ENCODE measurements at places on chromosomes 7 and 10.
A peak's percentile ranks its signal among the peaks of the same experiment; 100 is the strongest.

GRCh38 chr7:37993060-37993501, 72.6 kb downstream of the EPDR1 start:
- no peak for DNase-seq
- no peaks in the 10 kb centered on the region for H3K36me3 ChIP-seq
- no peaks in the 10 kb centered on the region for H3K4me1 ChIP-seq
- no peaks in the 10 kb centered on the region for H3K27me3 ChIP-seq

- no peak for DNase-seq
- H3K27ac ChIP-seq, result no peak overlapping the region
- no peak overlapping the region for H3K4me3 ChIP-seq
These were observed 31.1 kb downstream of the PITRM1 start for GRCh38 chr10:3141351-3142005.

GRCh38 chr10:36888925-36889573, 236.3 kb upstream of the ANKRD30A start:
- H3K36me3 ChIP-seq, result no peaks in the 10 kb centered on the region
- H3K4me1 ChIP-seq, result no peaks in the 10 kb centered on the region
- DNase-seq, result no peak
- H3K27ac ChIP-seq, result no peak overlapping the region
- H3K27me3 ChIP-seq, result no peaks in the 10 kb centered on the region
- no peak overlapping the region for H3K4me3 ChIP-seq

DNA sequence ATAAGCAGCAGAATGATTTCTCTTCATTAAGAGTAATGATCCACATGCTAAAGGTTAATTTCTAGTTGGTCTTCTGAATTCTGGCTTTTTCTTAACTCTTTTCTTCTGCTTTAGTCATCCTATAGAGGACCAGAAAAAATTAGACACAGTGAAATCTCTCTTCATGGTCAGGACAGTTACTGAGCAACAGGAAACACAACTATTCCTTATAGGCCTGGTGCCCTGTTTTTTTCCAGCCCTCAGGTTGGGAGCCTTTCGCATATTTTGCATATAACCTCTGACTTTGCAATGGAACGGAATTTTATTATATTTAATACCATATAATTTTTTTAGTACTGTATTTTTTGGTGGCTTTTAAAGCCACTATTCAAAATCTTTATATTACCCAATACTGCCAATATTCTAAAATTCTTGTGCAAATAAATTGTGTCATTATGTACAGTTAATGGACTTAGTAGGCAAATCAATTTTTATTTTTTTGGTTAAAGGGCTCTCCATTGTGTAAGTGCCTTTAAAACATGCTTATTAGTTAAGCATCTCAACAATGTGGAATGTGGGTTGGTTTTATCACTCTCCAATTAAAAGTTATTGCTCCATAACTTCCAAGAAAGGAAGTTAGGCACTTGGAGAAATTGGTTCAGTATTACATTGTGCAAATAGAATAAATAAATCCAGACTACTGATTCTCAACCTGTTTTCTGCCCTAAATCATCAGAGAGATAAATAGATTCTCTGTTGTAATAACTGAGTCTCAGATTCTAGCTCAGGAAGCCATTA, 22.5 kb downstream of the ARL4A start:
- H3K36me3 ChIP-seq, result no peaks in the 10 kb centered on the region
- H3K27me3 ChIP-seq, result no peaks in the 10 kb centered on the region
- H3K4me1 ChIP-seq, result peaks cover 4% of the 10 kb centered on the region
- no peak overlapping the region for H3K4me3 ChIP-seq
- no peak overlapping the region for H3K27ac ChIP-seq

- H3K4me3 ChIP-seq, result no peak overlapping the region
- H3K27ac ChIP-seq, result no peak overlapping the region
- H3K4me1 ChIP-seq, result no peaks in the 10 kb centered on the region
- H3K27me3 ChIP-seq, result no peaks in the 10 kb centered on the region
- DNase-seq, result peak; percentile 40
- no peaks in the 10 kb centered on the region for H3K36me3 ChIP-seq
These were observed 46.9 kb downstream of the ZNRF2 start for GRCh38 chr7:30331338-30331737.

DNA sequence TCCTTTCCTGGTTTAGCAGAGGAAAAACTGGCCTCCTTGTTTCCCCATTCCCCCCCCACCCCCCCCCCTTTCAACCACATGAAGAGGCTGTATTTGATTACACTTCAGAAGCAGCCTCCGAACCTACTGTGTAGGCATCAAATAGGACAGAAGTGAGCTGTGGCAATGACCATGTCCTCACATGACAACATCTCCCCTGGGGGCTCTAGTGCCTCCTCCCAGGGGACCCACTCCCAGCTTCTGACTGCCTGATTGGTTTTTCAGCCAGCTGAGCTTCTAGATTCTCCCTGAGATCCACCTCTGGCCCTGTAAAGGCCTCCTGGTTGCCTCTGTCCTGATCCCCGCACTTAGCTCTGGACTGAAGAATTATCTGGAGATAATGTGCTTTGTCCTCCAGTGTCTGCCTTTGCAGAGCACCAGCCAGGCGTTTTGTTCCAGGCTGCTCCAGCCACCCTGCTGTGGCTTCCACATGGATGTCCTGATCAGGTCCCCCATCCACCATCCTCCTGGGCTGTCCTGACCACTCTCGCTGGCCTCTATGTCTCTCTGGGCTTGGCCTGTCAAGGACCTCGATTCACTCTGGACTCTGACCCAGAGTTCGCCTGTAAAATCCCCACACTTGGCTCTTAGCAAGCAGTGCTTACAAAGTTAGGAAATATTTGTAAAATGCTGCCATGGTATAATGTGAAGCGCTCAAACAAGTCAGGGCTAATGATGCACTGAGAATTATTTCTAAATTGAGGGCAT, 42.4 kb upstream of the TOMM7 start:
- DNase-seq, result no peak
- no peaks in the 10 kb centered on the region for H3K36me3 ChIP-seq
- peak overlapping the region; percentile 92 for H3K27ac ChIP-seq
- H3K4me1 ChIP-seq, result peaks cover 29% of the 10 kb centered on the region

DNA sequence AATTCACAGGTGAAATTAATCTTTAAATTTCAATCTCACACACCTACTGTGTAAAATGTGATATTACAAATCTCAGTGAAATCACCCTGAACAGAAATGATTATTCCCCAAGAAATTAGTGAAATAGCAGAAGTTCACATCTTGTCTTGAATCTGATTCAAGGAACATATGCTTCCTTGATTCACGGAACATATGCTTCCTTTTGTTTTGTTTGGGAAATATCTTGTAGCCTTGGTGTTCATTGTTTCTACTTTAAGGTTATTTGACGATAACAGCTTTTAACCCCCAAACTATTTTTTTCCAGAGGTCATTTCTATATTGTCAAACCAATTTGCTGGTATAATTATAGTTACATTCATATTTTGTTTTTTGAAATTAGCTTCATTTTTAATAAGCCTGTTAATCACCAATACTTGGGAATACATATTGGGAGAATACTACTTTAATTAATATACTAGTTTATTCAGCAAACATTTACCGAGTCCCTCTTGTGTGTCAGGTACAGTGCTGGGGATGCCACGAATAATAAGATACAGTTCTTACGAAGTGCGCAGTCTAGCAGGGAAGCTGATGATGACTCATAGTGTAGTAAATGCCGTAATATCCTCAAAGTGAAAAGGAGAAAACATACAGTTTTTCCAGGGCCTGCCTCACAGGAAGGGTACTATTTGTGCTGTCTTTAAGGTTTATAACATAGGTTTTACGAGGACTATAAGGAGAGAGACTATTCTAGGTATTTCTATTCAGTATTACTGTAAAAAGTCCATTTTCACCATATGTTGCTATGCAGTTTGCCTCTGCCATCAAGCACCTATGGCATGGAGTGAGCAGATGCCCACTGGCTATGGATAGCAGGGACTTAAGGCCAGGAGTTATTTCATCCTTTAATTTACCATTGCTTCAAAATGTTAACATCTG, 32.5 kb downstream of the PRKAR2B start:
- no peak for DNase-seq
- no peaks in the 10 kb centered on the region for H3K4me1 ChIP-seq
- H3K27me3 ChIP-seq, result no peaks in the 10 kb centered on the region
- H3K4me3 ChIP-seq, result no peak overlapping the region
- H3K27ac ChIP-seq, result no peak overlapping the region

- DNase-seq, result no peak
- H3K4me3 ChIP-seq, result no peak overlapping the region
- H3K36me3 ChIP-seq, result no peaks in the 10 kb centered on the region
- no peaks in the 10 kb centered on the region for H3K4me1 ChIP-seq
These were observed 36.8 kb upstream of the INPP5F start for GRCh38 chr10:119689016-119689580.

DNA sequence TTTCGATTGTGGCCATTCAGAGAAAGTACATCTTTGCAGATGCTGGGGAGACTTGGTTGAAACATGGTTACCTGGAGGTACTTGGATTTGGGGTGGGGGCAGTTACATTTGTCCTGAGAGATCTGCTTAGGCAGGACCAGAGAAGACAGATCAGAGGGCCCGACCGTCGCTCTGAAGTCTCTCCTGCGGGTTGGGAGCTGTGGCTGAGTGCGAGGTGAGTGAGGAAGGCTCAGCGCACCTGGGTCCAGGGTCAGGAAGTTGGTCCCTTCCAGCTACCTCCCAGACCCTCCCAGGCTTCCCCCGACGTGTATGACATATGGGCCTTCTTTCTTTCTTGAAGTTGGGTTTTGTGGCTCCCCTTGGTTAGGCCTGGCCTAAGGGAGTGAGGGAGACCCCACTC, 56.3 kb downstream of the LHPP start:
- no peak overlapping the region for H3K4me3 ChIP-seq
- DNase-seq, result no peak
- no peaks in the 10 kb centered on the region for H3K36me3 ChIP-seq
- H3K4me1 ChIP-seq, result no peaks in the 10 kb centered on the region
- H3K27ac ChIP-seq, result no peak overlapping the region
- H3K27me3 ChIP-seq, result no peaks in the 10 kb centered on the region

- H3K36me3 ChIP-seq, result no peaks in the 10 kb centered on the region
- no peak overlapping the region for H3K27ac ChIP-seq
- no peak overlapping the region for H3K4me3 ChIP-seq
- DNase-seq, result no peak
These were observed 52.3 kb downstream of the NEURL1 start for GRCh38 chr10:103545771-103546281.

- no peak overlapping the region for H3K27ac ChIP-seq
- H3K4me3 ChIP-seq, result no peak overlapping the region
- H3K27me3 ChIP-seq, result no peaks in the 10 kb centered on the region
These were observed 1028.7 kb downstream of the XPNPEP1 start for GRCh38 chr10:108894402-108895301.

DNA sequence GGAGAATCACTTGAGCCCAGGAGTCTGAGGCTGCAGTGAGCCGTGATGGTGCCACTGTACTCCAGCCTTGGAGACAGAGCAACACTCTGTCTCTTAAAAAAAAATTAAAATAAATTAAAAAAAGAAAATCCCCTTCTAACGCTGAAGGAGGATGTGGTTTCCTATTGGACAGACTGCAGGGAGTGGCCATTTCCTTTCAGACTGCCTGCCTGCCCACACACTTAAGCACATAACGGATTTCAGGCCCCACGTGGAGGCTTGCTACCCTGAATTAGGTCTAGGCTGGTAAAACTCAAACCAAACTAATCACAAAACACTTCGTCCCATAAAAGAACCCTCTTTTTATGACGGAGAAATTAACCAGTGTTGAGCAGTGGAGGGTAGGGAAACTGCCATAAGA, 34.0 kb downstream of the GATA3 start:
- no peak overlapping the region for H3K27ac ChIP-seq
- no peaks in the 10 kb centered on the region for H3K27me3 ChIP-seq
- H3K36me3 ChIP-seq, result no peaks in the 10 kb centered on the region
- H3K4me1 ChIP-seq, result no peaks in the 10 kb centered on the region
- H3K4me3 ChIP-seq, result no peak overlapping the region
- DNase-seq, result no peak

DNA sequence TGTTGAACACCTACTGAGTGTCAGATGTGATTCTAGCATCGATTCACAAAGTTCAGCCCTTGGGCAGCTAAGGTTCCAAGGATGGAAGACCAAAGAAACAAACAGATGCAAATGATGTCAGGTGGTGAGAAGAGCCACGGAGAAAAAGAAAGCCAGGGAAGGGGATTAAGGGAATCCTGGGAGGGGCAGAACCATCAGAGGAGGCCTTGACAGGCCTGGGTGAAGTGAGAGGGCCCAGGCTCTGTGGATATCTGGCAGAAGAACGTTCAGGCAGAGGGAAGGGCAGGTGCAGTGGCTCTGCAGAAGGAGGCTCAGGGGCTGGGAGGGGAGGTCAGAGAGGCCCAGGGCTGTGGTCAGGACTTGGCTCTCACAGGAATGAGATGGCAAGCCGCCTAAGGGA, 90.4 kb downstream of the C10orf105 start:
- H3K36me3 ChIP-seq, result no peaks in the 10 kb centered on the region
- no peaks in the 10 kb centered on the region for H3K27me3 ChIP-seq
- H3K4me3 ChIP-seq, result no peak overlapping the region
- no peak for DNase-seq
- no peaks in the 10 kb centered on the region for H3K4me1 ChIP-seq

- H3K4me3 ChIP-seq, result peak overlapping the region; percentile 63
- no peaks in the 10 kb centered on the region for H3K36me3 ChIP-seq
- H3K27ac ChIP-seq, result peak overlapping the region; percentile 93
- no peaks in the 10 kb centered on the region for H3K27me3 ChIP-seq
These were observed 934 bp downstream of the PRTFDC1 start for GRCh38 chr10:24951201-24952142.

GRCh38 chr7:86788948-86789347, 145.2 kb downstream of the GRM3 start:
- no peaks in the 10 kb centered on the region for H3K36me3 ChIP-seq
- H3K27me3 ChIP-seq, result no peaks in the 10 kb centered on the region
- no peak overlapping the region for H3K27ac ChIP-seq
- no peak overlapping the region for H3K4me3 ChIP-seq
- no peaks in the 10 kb centered on the region for H3K4me1 ChIP-seq

DNA sequence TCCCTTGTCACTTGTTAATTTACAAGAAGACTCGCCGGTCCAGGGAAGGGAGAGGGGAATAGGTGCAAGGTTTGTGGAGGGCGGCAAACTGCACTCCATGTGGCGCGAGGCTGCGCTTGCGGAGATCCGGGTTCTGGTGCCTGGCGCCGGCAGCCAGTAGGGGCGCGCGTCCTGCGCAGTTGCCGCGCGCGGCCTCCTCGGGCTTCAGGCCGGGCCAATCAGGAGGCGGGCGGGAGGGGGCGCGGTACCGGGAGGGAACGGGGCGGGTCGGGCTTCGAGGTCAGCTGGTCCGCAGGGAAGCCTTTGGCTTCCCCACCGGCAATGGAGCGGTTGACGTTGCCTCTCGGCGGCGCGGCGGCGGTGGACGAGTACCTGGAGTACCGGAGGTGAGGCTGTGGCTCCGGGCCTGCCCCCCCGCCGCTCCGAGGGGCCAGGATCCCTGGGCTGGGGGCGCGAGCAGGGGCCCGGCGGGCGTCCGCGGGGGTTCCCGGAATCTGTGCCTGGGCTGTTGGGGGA, at the start of gene FAM221A:
FAM221A (plus strand) TSS at position 302 of the 516 bp plus-strand sequence; CDS start at position 322, 20 bp downstream.
- H3K36me3 ChIP-seq, result no peaks in the 10 kb centered on the region
- no peaks in the 10 kb centered on the region for H3K4me1 ChIP-seq
- no peaks in the 10 kb centered on the region for H3K27me3 ChIP-seq
- no peak within 1 kb of the TSS for H3K27ac ChIP-seq
- peak within 1 kb of the TSS; percentile 72 for H3K4me3 ChIP-seq
- DNase-seq, result peak; percentile 79

GRCh38 chr10:75929630-75930161, 498.3 kb downstream of the LRMDA start:
- H3K27ac ChIP-seq, result no peak overlapping the region
- no peak for DNase-seq
- no peaks in the 10 kb centered on the region for H3K4me1 ChIP-seq
- H3K4me3 ChIP-seq, result no peak overlapping the region
- peaks cover 10% of the 10 kb centered on the region for H3K27me3 ChIP-seq
- H3K36me3 ChIP-seq, result no peaks in the 10 kb centered on the region

Measured in fibroblast of lung (primary cell).